ENCODE measurements at places on chromosomes 6 and 20.

DNA sequence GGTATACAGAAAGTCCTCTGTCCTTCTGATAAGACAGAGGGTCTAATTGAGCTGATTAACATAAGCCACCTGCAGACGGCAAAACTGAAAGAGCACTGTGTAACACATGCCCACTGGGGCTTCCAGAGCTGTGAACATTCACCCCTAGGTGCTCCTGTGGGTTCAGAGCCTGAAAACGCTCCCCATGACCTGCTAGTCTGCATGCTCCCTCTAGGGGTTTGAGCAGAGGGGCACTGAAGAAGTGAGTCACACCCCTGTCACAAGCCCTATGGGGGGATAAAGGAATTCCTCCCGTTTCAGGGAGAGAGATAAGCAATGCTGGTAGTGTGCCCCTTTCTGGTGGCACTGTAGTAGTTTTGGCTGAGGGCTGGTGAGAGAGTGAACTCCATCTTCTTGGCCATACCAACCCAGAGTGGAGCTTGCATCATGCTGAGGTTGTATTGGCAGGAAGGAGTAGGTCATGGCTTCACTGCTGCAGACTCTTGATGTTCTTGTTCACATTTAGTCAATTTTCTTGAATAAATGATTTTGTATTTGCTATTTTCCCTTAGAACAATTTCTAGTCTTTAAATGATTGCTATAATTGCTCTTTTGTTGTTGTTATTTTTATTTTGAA is 637.5 kb upstream of the MAN1A1 start:
- DNase-seq: no peak

GRCh38 chr20:7806831-7807230 is 133.4 kb downstream of the HAO1 start:
- no peak for DNase-seq

GRCh38 chr6:34310817-34311216 is 62.0 kb upstream of the SMIM29 start:
- DNase-seq: no peak

GRCh38 chr6:52598123-52598823 is 21.4 kb upstream of the TRAM2 start:
- DNase-seq: no peak

DNA sequence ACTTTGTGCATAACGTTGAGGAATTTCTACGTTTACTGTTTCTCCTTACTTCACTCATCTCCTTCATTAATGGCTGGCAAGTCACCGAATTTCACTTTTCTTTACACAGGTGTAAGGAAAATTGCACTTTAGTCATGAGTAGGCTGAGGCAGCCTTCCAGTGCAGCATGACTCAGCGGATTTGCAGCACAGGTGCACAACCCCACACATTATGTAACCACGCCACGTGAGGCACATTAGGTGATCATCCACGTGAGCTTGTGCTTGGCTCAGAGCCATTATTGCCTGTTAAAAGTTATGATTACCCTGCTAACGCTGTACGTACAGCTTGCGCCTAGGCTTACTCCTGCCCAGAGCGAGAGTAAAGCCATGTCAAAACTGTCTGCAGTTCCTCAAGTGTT is 158.8 kb downstream of the NKAIN2 start:
- DNase-seq: no peak

GRCh38 chr6:7938562-7939183 is 28.1 kb upstream of the TXNDC5 start:
- DNase-seq: no peak

DNA sequence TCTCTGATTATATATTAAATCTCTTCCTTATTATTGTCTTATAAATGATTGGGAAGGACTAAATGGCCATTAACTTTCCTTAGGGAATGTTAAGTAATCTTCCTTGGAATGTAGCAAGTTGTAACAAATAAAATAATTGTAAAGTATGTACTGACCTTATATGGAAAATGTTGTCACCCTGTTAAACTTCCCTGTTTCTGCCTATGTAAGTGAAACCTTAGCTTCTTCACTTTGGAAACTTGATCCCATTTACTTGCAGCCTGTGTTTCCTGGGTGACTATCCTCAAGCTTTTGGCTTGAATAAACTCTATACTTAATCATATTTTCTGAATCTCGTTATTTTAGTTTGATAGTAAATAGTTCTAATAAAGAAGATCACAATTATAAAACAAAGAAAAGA is 519.5 kb upstream of the PTCHD4 start:
- no peak for DNase-seq

- DNase-seq: no peak
These were observed 3.1 kb downstream of the SLC23A2 start for GRCh38 chr20:4998160-4998651.

GRCh38 chr6:105397987-105398386 is 4.9 kb downstream of the PREP start:
- no peak for DNase-seq

GRCh38 chr20:32240205-32240604 is 32.5 kb downstream of the POFUT1 start:
- no peak for DNase-seq

DNA sequence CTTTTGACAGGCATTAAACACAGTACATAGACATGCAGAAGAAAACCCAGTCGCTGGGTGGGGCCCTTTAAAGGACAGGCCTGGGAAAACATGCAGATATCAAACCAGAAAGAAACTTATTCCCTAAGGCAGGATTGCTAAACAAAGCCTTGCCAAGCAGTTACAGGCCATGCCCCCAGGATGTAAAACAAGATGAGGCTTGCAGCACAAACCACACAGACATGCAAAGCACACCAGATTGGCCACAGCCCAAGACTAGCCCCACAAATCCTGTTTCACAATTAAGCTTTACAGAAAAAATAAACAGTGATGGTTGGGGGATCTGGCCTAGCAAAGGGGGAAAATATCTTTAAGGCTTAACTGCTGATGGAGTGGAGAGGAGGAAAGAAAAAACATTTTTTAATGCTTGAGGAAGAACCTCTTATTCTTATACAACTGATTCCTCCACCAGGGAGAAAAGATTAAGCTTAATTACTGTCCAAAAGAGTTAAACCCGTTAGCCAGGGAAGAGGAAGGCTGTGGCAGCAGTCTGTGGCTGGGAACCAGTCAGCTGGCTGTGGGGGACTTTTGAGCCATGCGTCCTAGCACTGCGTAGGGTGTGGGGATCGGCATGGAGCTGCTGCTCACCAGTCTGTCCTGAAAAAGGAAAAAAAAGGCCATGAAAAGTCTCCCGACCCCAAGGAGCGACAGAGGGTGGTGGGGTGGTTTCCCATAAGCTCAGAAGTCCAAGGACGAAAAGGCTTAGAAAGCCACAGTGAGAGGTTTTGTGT is 28.4 kb downstream of the COL19A1 start:
- no peak for DNase-seq

- no peak for DNase-seq
These were observed 65.4 kb downstream of the MTFR2 start for GRCh38 chr6:136184738-136185137.

DNA sequence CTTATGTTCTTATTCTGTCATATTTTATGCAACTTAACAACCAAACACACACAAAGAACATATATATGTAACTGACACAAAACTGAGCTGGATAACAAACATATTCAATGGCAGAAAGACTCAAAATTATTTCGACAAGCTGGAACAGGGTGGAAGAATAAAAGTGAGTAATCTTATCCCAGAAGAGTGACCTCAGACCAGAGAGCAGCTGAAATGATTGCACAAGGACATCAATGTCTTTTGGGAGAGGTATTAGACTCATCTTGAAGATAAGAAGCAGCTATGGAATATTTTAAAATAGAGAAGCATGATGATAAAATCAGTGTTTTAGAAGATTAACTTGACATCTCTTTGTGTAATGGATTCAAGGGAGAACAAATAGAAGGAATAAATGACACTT is 191.6 kb upstream of the PRDM1 start:
- no peak for DNase-seq

DNA sequence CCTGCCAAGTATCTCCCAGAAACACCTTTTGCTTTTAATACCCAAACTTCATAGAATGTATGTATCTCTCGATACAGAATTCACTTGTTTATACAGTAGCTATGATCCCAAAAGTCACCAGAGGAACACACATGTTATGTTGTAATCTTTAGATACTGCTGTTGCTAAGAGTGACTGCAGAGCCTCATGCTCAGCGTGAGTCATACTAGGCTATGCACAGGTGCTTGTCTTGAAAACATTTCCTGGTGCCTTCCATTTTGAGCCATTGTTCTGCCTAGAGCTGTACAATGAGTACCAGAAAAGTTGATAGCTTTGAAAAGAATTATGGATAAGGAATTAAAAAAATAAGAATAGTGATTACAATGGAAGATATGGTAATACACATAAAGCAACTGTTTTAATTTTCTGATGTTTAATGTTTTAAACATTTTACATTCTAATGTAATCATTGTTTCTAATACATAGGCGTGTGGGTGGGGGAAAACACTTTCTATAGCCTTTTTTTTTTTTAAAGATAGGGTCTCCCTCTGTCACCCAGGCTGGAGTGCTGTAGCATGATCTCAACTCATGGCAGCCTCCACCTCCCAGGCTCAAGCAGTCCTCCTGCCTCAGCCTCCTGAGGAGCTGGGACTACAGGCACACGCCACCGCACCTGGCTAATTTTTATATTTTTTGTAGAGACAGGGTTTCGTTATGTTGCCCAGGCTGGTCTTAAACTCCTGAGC is 79.4 kb downstream of the CD24 start:
- DNase-seq: no peak

DNA sequence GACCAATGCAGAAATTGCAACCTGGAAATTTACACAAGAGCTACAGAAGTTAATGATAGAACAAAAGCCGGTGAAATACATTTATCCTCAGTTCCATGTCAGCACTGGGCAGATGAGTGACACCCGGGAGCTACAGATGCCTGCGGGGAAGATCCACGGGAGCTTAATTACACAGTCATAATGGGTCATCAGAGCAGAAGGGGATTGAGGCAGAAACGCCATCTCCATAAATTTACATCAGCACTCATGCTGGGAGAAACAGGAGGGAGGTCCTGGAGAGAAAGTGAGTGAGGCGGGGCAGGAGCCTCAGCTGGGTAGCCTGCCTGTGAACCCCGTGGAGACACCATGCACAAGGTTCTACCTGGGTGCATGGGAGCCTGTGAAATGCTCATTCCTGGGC is 37.6 kb upstream of the CST7 start:
- DNase-seq: no peak

- no peak for DNase-seq
These were observed 48.3 kb downstream of the PTPN1 start for GRCh38 chr20:50558483-50558925.

GRCh38 chr6:148445620-148446019 is 103.0 kb downstream of the SASH1 start:
- DNase-seq: no peak

DNA sequence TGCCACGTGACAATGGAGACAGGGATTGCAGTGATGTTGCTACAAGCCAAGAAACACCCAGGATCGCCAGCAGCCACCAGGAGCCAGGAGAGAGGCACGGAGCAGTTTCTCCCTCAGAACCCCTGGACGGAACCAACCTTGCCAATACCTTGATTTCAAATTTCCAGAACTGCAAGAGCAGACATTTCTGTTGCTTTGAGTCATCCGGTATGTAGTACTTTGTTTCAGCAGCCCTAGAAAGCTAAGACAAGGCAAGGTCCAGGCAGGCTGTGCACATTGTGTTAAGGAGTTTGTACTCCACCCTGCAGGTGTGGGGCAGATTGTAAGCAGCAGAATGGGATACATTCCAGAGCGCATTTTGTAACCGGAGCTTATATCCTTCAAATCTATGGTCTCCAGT is 48.3 kb downstream of the TRERF1 start:
- no peak for DNase-seq

DNA sequence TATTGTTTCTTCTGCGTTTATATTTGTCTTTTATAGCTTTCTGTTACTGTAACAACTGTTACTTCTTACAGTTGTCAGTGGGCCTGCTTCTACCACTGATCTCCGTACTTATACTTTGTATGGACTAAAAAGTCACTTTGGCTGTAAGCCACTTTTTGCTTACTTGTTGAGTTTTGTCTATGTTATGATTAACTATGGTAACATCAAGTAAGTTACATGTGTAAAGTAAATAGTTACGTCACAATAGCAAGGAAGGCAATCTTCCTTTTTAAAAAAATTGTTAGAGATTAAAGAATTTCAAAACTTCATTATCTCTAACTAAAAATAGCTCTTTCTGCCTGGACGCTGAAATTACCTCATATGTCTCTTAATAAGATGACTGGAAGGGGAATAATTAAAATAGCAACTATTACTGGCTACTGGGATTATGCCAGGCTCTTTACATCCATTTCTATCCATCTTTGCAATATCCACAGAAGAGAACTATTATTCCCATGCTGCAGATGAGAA is 10.9 kb downstream of the TFB1M start:
- no peak for DNase-seq
